Hepatic stellate cell (primary cell): ENCODE measurements at places on chromosomes 7 and 10.

DNA sequence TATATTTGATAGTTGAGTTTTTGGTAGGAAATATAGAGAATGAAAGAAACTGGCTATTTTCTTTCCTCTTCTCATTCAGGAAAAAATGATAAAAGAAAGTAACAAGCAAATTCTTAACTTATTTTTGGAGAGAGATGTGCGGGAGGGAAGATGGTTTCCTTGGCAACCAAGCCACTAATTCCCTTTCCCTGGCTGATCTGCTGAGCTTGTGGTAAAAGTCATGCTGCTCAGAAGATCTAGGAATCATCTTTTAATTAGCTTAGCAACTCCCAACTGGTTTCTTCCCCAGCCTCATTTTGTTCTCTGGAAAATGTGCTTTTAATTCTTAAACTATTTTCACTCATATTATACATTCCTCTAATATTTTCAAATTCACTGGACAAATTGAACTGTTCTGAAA, 11.8 kb downstream of the UROS start:
- no peak for DNase-seq

DNA sequence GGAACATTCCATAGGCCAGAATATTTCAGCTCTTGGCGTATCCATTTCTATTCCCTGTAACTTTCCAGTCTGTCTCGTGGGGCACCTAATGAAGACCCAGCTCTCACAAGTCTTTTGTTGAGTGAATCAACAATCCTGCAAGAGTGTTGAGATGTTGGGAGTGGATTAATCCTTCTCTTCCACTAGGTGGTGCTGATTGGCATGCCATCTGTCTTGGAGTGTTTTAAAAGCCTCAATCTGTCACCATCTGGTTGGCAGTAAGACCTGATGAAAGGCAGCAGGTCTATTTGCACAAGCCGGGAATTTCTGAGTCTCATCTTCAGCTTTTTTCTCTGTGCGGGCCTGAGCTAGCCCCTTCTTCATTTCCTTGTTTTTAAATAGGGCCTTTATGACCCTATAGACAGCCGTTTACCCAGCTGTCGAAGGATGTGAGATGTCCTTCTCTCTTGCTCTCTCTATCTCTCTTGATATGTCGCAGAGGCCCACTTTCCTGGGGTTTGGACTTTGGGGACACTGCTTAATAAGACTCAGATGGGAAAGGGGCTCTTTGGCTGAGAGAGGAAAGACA, 180.5 kb downstream of the ZNF365 start:
- DNase-seq = peak; percentile 17

DNA sequence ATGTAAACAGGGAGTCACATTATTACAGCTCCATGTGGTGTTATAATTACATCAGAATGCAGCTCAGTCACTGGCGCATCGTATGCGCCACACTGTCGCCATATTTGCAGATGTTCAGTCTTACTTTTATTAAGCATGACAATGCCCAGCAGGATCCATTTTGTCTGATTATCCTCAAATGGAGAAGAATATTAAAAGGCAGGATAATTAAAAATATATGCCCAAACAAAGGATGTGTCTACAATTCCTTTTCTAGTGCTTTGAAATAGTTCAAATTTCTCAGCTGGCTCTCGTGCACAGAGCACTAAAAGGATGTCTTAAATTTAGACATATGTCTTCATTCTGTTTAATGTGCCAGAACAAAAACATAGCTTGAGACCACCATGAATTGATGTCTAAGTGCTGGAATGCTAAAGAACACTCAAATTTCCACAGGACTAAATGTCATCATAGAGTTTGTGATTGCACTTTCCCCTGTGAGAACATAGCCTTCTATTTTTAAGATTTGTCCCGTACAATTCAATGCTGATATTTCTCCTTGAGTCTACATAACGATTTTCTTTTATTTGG, 168.0 kb downstream of the DKK1 start:
- no peak for DNase-seq

GRCh38 chr7:112185005-112185834, 21.0 kb downstream of the DOCK4 start:
- no peak for DNase-seq

DNA sequence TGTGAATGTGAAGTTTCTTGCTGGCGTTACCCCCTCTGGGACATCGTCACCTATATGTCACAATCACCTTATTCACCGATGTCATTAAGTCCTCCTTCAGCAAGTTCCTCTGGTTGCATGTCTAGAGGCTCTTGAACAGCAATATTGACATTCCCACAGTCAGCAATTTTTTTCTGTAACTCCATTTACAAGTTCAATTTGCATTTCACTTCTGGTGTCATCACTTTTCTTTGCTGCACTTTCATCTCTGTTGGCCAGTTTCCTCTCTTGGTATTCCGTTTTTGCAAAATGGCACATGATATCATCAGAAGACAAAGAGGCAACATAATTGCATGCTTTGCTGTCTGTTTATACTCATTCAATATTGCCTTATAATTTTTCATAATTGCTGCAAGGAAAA, 69.8 kb downstream of the SRI start:
- DNase-seq = no peak

- DNase-seq = no peak
Measured at GRCh38 chr7:64469673-64470072, 93.2 kb downstream of the ZNF680 start.

DNA sequence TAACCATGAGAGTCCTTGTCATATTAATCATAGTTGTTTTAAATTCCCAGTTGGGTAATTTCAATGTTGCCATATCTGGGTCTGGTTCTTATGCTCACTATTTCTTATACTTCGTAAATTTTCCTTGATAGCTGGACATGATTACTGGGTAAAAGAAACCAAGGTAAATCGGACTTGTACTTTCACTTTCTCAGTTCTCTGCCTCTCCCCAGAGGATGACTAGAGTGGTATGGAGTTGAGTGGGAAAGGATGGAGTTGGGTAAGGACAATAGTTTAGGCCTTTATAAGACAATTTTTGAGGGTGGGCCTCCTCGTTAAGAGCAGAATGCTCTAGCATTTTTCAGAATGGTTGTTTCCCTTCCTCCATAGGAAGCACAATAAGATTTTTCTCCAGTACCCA, 106.1 kb downstream of the CRPPA start:
- peak; percentile 3 for DNase-seq

DNA sequence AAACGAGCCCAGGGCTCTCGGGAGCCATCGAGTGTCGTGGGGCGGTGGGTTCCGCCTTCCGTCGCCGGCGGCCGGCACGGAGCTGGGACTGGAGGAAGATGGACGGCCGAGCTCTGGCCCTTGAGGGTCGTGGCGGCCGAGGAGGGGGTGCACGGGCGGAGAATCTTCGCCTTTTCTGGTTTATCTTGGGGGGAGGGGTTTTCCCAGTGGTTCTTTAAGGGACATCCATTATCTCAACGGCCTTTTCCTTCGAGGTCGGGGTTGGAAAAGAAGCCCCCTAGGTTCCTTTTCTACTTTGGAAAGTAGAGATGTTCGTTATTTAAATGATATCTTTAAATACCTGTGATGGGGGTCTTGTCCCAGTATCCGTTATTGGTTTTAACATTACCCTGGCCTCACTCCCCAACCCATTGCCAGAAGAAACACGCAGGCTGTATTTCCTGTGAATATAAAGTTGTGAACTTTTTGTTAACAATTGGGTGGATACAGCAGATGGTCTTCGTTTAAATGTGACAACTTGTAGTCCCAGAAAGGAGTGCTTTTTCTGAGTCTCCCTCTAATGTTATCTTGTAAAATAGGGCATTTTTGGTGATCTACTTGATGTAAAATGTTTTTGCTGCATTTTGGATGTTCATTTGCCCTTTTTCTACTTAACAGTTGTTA, 765 bp downstream of the CCAR1 start:
- DNase-seq = peak; percentile 22

DNA sequence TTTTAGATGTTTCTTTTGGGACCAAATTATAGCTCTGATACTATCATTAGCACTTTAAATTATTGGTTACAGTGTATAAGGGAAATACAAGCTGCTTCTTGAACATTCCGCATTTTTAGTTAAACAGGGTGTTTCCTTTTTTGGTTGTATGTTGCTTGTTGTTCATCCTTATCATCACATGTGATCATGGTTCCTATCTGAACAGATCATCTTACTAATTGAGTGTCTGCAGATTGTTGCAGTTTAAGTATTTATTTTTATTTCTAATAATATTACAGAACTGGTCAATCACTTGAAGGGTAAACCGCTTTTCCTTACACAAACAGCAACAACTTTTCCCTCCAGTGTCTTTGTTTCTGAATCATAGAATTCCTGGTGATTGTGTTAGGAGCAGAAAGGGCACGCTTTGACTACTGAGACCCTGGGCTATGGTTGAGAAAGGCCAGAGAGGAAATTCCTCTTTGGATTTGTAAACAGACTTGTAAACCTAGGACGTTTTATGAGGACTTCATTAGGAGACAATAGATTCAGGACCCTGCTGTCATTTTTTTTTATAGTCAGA, 37.2 kb downstream of the CHN2 start:
- no peak for DNase-seq
